Activated naive CD4-positive, alpha-beta T cell treated with anti-CD3 and anti-CD28 coated beads, Interleukin-2, amount 50 U/mL, for 16 hours (primary cell): ENCODE measurements at places on chromosomes 2 and 18.

- DNase-seq: no peak
These were observed 82.0 kb downstream of the FHOD3 start for GRCh38 chr18:36379435-36379984.

DNA sequence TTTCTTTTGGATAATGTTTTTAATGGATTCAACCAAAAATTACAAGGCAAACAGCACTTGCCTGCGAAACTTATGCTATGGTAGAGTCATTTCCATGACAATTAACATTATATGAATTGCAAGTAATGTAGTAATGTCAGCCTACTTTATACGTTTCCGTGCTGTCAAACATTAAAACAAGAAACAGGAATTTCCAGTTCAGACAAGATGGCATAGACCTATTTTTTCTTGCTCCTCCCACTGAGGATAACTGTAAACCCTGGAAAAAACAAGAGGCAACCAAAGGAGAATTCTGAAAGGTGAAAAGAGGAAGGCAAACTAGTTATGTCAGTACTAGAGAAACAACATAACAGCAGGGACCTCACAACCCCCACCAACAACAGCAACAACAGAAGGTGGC is 170.7 kb downstream of the DIS3L2 start:
- DNase-seq: no peak

DNA sequence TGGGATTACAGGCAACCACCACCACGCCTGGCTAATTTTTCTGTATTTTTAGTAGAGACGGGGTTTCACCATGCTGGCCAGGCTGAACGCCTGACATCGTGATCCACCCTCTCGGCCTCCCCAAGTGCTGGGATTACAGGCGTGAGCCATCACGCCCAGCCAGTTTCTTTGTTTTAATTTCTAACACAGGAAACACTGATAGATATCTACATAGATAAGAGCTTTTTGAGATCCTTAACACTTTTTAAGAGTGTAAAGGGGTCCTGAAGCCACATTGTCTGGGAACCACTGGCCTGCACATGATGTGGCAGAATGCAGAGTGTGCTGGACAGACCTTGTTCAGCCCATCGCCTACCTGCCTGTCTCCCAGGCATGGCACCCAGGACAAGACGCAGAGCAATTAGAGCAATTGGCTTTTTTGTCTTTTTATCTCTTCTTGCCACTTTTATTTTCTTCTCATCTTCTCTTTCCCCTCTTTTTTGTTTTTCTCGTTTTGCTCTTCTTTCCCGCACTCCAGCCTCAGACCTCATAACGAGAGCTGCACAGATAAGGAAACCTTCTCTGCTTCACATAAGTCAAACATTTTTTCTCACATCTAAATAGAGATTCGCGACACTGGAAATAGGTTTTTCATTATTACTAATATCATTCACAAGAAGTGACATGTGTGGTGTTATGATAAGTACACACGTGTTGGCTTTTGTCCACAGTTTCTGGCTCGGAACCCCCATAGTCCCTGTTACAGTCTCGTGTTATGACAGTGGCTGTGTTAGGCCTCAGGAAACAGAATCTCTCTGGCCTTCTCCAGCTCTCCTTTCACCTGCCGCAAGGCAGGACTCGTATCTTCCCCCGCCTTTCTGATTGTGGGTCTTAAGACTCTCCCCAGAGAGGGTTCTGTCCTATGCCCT is 25.2 kb upstream of the GPR55 start:
- no peak for DNase-seq

GRCh38 chr2:17638196-17638743 is 97.8 kb downstream of the VSNL1 start:
- no peak for DNase-seq

DNA sequence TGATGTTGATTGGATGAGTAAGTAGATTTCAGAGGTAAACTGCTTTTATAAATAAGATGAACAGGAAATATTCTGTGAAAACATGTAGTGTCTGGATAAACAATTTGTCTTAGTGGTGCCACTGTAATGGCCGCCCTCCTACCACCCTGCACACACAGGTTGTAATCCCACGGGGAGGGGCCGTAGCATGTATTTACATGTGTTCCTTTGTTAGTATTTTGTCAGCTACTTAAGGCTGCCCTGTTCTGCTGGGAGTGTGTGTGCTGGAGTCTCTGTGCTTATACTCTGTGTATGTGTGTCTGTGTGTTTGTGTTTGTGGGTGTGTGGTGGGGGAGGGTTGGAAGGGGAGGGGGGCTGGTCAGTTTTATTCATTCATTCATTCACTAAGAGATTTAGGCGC is 5.1 kb downstream of the TSHZ1 start:
- DNase-seq: no peak

DNA sequence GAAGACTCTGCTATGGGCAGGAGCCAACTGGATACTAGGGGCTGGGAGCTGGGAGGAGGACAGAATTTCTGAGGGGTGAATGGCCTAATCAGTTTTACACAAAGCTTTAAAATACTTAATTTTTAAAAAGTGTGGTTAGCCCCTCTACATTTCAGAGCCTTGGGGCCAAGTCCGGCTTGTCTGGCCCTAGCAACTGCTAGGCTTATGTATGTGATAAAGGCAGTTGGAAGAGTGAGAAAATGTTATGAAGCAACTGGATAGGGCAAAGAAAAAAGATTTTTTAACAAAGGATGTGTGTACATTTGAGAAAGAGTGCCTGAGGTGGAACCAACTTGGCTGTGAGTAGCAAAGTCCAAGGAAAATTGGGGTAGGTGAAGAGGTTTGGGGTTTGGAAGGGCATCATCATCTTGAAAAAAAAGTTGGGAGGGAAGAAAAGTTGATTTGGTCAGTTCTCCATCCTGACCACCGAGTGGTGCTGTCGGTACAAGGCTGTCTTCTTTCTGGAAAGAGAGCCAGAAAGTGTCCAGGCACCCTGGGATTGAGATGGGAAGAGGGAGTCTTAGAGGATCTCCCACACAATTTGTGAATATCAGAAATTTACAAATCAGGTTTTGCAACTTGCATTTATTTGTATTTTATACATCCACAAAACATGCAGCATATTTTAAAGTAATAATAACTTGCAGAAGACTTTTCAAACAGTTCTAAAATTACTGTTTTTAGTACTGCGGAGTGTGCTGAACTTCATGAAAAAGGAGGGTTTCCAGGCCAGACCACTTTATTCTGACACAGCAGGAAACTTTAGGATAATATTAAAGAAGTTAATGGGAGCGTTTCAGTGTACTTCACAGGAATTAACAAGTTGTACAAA is 10.5 kb upstream of the CDK15 start:
- DNase-seq: no peak

GRCh38 chr2:6845903-6846302 is 19.8 kb downstream of the CMPK2 start:
- no peak for DNase-seq
